Esophagus squamous epithelium (tissue), 5 donors: ENCODE measurements at places on chromosomes 6 and 20.

- no peak for DNase-seq
Observed at GRCh38 chr6:135129136-135129856, 51.8 kb upstream of the MYB start.

- DNase-seq: no peak
Observed at GRCh38 chr6:124872361-124873065, 89.7 kb upstream of the RNF217 start.

DNA sequence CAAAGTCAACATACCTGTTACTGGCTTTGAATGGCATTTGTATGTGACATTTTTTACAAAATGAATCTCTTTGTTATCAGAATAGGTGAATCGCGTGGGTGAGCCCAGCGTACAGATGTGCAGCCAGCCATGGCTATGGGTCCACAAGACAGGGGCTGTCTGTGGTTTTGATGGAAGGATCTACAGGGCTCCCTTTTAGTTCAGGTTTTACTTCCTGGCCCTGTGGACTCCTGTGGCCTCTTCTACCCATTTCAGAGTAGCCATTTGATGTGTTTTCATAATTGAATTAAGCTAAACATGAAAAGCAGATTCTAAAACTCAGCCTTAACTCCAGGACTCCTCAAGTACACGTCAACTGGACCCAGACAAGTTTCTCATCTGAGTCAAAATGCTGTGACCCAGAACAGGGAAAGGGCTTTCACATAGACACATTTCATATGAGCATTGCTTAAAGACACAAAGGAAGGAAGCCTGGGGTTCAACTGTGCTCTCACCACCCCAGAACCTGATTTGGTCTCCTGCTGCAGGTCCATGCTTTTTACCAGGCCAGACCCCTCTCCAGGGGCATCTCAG is 105.3 kb upstream of the NAA20 start:
- DNase-seq: no peak

DNA sequence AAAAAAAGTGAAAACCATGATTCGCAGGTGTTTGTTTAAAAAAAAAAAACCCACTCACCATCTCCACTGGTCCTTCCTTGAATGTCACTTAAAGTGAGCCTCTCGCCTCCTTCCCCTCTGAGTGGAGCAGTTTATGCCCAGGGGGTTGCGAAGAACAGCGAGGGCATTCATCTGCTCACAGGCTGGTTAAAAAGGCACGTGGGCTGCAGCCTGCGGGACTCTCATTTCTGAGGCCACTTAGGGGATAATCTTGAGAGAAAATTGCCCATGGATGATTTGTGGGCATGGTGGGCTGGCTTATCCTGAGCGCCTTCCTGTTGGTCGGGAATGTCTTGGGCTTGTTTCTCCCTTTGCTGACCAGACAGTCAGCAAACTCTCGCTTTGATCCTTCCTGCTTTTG is 18.9 kb downstream of the BCAS4 start:
- no peak for DNase-seq

DNA sequence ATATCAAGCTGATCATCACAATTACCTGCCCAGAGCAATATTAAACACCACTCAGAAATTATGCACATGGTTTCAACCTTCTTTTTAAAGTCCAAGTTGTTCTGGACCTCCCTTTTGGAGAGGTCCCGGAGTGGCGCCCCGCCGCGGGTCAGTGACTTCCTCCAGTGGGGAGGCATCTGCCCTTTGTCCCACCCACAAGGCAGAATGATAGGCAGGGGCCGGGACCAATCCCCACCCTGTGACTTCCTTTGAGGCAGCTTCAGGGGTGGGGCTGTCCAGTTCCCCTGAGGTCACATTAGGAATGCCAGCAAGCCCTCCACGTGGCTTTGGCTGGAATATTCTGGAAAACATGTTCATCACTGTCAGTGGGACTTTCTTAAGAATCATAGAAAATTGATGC is 207.0 kb downstream of the ANKRD60 start:
- no peak for DNase-seq

DNA sequence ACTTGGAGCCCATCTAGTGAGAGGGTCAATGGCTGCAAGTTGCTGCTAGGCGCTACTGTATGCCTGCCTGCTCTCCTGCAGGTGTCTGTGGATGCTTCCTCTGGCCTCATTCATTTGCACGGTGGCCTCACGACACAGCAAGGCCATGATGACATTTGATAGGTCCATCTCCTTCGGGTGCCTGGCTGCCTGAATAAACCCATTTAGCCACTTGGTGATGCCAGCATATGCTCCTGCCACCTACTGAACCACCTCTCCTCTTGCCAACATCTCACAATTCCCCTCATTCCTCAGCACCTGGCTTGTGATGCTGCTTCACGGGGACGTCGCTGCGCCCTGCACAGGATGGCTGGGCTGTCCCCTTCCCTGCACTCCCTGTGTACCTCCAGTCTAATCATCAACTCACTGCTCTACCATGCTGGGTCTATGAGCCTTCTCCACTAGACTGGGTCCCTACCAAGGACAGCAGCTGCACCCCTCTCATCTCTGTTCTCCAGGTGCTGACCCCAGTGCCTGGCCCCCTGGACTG is 51.1 kb downstream of the AGPAT4 start:
- no peak for DNase-seq

DNA sequence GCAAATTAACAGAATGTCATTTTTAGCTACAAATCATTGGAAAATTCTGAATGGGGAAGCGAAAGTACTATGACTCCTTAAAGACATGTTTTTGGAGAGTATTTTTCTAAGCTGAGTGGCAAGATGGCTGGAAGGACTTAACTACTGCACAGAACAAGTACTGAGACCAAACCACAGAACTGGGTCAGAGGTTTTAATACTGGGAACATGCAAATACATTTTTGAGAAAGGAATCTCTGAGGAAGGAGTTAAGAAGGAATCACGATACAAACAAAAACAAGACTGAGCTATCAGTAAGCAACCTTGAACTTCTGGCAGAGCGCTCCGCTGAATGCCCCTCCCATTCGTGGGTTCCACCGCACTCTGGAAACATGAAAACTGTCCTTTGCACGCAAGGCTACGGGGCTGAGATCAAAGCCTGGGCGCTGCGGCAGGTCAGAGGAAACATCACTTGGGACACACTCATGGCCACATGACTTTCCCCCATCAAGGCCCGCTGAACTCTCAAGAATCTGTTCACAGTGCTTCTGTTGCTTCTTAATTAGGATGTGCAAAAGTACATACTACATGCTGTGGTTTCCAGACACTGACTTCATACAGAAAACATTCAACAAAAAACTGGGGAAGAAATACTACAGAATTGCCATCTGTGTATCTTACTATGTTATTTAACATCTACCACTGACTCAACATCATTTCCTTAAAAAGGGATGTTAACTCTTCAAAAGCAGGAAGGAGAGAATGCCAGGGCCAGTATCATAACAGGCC is 27.8 kb downstream of the SLC23A2 start:
- no peak for DNase-seq

GRCh38 chr6:100465701-100466409 is 1.1 kb upstream of the SIM1 start:
- DNase-seq: no peak
